Stimulated activated memory B cell treated with anti-CD40 and anti-IgM and Interleukin-4, amounts not matched to agents 10 μg/mL and 1 μg/mL and 100 μg/mL, for 72 hours (primary cell): ENCODE measurements at places on chromosomes 13 and 19.

DNA sequence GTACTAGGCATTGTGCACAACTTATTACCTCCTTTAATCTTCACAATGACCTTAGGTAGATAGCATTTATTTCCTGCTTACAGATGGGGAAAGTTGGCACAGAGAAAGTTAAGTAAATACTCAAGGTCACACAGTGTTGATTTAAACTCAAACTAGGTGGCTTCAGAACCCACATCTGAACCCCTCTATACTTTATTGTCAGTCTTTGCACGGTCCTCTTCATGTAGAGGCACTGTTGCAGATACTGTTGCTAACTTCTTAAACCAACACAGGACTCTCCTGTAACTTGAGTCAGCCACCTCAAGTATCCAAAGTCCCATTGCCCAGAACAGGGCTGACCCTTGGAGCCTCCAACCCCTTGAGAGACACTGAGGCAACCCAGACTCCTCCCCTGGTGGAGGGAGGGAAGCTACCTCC lies 48.8 kb downstream of the FRY start:
- peak; percentile 50 for ATAC-seq

DNA sequence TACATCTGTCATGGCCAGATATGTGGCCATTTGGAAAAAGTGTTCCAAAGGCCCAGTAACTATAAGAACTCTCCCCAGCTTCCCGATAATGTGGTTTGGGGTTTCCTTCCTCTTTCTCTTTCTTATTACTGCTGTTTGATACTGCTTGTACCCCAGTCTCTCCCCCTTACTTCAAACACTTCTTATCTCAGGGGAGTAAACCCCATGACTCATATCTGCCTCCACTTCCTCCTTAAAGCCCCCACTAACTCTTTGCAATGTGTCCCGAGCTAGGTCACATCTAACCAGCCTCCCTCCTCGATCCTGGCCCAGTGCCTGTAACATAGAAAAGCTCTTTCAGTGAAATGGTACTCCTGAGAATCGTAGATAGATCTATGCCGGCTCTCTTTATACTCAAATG lies 82.4 kb upstream of the STARD13 start:
- ATAC-seq = peak; percentile 61

DNA sequence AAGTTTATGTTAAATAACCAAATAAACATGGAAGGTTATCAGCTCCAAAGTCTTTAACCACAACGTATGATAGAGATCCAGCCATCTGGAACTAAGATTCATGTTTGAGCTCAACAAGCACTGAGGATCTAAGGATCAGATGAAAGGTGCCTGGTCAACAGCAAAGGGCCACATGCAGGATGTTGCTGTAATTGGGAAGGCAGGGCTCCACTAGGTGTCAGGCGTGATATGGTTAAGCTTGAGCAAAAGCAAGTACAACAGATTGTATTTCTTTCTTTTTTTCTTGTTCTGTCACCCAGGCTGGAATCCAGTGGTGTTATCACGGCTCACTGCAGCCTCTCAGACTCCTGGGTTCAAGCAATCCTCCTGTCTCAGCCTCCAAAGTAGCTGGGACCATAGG lies 12.0 kb downstream of the EBPL start:
- ATAC-seq = no peak

DNA sequence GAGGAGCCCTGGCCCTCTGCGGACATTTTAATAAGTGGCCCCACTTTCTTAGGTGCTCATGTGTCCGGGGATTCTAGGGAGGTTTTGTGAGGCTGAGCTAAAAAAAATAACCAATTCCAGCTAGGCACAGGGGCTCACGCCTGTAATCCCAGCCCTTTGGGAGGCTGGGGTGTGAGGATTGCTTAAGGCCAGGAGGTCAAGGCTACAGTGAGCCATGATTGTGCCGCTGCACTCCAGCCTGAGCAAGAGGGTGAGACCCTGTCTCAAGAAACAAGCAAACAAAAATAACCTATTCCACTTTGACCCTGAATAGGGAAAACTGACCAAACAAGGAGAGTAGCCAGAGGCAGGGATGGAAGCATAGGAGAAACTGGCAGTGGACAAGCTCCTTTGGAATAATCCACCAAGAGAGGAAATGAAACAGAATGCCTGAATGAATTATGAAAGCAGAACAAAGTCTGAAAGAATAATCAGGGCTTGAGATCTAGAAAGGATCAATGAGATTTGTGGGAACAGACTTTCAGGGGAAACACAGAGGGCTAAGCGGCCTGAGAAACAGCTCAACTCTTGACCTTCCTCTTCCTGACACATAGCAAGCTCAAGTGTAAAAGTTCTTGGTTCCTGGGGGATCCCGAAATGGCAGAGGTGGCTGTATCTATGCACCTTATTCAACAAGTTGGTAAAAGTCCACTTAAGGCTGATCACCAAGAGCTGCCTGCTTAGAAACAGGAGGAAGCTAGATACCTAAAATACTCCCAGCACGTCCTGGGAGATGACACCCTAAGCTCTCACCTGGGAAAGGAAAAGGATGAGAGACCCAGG lies 30.1 kb upstream of the FFAR2 start:
- ATAC-seq = no peak

GRCh38 chr19:37948362-37948761 lies 41.4 kb downstream of the SIPA1L3 start:
- ATAC-seq = no peak

GRCh38 chr19:13212759-13213330 lies 62.6 kb downstream of the IER2 start:
- no peak for ATAC-seq

GRCh38 chr19:54424201-54424600 lies 8.9 kb downstream of the TTYH1 start:
- no peak for ATAC-seq

- peak; percentile 78 for ATAC-seq
Measured at GRCh38 chr19:6476155-6476895, 5.3 kb downstream of the DENND1C start.

- peak; percentile 95 for ATAC-seq
Measured at GRCh38 chr13:74026753-74027152, 107.5 kb downstream of the KLF12 start.

DNA sequence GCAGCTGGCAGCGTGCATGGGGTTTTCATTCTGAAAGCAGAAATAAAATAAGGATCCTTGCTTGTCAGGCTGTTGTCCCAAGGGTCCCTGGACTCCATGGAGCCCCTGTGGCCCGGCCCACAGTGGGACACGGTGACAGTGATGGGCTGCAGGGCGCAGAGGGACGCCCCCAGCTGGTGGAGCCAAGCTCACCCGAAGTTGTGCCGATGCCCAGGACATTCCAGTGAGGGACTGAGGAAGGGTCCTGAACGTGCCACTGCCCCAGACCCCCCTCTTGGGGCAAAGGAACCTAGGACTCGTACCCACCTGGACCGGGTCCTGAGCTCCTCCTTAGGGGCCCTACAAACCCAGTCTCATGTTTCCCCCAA lies 35.0 kb downstream of the MYO9B start:
- no peak for ATAC-seq

- no peak for ATAC-seq
Measured at GRCh38 chr13:37701306-37701705, 102.7 kb upstream of the POSTN start.

DNA sequence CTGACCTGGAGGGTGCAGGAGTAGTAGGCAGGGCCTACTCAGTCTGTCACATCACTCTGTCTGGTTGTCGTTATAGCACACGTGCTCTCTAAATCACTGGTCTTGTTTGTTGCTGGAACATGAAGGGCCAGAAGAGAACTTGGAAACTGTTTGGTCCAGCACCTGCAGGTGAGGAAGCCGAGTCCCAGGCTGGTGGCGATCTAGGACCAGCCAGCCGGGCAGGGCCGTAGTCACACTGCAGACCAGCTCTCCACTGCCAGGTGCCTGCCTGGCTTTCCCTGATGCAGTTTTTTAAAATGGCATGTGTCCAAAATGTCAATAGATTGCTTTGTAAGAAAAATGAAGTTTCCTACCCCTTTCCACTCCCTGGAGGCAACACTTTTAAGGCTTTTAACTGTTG lies 53.7 kb downstream of the GGACT start:
- no peak for ATAC-seq

- ATAC-seq = no peak
Measured at GRCh38 chr13:50974268-50974667, 64.7 kb downstream of the RNASEH2B start.

GRCh38 chr13:82879921-82880320 lies 1002.4 kb downstream of the SLITRK1 start:
- no peak for ATAC-seq

DNA sequence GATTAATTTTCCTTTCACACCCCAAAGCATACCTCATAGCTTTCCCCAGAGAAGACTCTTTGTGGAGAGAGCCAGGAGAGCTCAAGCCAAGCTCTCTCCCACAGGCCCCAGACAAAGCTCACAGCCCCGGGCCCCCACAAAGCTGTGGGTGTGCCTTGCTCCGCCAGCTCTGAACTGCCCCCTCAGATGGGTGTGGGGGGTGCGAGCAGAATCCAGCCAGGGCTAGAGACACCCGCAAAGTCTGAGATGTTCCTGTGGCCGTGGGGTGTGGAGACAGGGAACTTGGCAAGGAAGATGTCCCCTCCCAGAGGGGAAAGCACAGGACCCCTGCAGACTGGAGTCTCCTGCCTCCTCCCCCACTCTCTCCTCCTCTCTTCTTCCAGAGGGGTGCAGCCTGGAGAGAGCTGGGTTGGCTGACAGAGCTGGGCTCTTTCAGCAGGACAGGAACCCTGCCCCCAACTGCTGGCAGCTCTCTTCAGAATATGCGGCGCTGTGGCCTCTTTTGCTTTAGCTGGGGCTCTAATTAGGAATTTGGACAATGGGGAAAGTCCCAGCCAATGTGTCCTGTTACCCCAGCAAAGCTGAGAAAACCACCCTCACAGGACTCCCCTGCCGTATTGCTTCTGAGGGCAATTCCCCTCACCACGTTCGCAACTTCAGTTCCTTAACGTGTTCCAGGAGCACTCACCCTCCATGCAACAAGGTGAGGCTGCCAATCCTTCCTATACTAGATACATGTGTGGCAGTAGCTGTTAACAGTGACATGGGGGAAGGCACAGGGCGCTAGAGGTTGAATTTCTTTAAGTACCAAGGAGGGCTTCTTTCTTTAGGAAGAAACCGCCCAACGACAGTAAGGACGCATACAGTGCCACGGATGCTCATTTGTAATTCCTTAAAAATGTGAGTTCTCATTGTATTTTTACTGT lies 170.0 kb downstream of the COL4A1 start:
- no peak for ATAC-seq

DNA sequence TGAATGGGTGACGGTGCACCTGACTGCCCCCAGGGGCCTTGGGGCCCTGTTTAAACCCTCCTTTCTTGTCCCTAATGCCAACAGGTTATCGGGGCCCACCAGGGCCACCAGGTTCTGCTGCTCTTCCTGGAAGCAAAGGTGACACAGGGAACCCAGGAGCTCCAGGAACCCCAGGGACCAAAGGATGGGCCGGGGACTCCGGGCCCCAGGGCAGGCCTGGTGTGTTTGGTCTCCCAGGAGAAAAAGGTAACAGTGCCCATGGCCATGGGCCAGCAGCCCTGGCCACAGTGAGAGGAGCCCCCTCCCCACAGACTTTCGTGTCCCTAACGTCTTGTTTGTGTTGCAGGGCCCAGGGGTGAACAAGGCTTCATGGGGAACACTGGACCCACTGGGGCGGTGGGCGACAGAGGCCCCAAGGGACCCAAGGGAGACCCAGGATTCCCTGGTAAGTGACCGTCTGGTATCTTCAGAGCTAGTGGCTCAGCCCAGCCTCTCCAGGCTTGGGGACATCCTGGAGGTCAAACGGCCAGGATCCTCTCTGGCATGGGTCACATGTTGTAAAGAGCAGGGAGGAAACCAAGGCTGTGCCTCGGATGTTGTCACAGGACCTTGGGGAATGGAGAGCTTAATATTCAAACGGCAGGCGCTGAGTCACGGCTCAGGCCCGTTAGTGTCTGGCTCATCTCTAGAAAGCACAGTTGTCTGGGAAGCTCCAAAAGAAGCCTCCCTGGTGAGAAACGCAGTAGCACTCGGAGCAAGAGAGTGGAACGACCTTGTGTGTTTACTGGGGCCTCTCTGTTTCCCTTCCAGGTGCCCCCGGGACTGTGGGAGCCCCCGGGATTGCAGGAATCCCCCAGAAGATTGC lies 58.3 kb downstream of the RAB20 start:
- ATAC-seq = no peak

DNA sequence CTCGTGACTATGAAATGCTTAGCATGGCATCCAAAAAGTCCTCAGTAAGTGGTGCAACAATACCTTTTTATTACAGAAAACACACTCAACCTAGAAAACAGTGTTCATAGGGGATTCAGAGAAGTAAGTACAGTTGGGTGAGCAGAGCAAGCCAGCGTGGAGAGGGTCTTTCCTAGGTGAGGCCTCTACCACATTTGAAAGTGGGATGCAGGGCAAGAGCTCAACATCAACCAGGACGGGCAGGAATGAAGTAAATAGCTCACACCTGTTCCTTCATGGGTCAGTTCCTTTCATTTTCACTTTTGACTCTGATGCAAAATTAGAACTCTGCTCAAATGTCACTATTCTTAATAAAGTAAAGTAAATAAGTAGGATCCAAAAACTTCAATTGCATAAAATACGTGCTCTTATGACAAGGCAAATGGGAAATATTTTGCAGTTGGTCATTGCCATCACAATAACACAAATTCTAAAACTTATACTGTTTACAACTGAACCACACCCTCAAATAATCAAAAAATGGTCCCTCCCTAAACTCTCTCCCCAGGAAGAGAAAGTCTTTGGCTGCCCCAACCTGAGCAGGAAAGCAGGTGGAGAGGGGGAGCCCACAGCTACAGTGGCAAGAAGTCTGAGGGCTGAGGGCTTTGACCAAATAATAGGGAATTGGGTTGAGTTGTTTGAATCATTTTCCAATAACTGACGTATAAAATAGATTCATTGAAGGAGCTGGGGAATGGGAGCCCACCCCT lies 20.2 kb downstream of the CHAMP1 start:
- ATAC-seq = no peak

GRCh38 chr13:29310806-29311205 lies 284.7 kb downstream of the SLC7A1 start:
- ATAC-seq = no peak

DNA sequence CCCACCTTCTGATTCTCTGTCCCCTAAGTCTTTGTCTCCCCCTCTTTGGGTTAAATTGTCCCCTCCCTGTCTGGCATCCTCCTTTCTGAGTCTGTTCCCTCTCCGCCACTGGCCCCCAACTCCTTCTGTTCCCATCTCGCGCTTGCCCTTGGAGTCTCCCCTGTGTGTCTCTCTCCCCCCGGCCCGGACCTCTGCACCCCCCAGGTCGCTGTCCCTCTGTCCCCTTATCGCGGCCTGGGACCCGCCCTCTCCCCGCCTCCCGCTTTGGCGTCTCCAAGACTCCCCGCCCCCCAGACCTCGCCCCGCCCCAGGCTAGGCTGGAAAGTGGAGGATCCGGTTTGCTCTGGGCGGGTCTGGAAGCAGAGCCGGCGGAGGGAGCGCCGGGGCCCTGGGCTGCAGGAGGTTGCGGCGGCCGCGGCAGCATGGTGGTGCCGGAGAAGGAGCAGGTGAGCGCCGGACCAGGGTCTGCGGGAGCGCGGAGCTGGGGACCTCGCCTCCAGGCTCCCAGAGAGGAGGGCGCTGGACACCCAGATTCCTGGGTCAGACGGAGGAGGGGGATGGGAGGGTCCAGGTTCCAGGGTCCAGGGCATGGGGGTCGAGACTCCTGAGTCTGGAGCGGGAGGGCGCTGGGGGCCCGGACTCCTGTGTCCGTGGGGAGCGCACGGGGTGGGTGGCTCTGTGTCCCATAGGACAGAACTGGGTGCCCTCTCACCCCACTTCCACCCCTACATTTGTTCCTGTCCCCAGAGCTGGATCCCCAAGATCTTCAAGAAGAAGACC lies at the start of gene TRPM4:
Gene TRPM4, plus strand, starts transcription at position 348 of the 780 bp plus-strand sequence. Its CDS starts 75 bp downstream, at position 423.
- peak; percentile 56 for ATAC-seq

- ATAC-seq = no peak
Measured at GRCh38 chr13:48709213-48709612, 55.5 kb downstream of the CYSLTR2 start.
